HFFc6 (cell line): ENCODE measurements at places on chromosomes 11 and 22. TPM values are rescaled to one million over a fixed set of nuclear protein-coding genes. Genes with fewer than 3 reads are reported as not detected.

DNA sequence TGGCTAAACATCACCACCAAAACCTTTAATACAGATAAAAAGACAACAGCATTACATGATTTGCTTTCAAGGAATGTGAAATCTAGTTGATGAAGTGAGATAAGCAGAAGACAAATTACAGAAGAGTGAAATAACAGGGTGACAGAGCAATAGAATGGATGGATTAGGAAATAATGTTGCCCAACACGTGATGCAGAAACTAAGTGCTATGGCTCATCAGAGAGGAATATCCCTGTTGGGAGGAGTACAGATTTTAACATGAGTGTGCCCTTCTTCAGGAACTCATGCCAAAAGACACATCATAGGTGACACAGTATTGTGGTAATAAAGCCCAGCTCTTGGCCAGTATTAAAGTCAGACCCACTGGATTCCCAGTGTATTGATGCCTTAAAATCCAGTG, 176.6 kb upstream of the RAG2 start:
- peak; percentile 57 for DNase-seq

DNA sequence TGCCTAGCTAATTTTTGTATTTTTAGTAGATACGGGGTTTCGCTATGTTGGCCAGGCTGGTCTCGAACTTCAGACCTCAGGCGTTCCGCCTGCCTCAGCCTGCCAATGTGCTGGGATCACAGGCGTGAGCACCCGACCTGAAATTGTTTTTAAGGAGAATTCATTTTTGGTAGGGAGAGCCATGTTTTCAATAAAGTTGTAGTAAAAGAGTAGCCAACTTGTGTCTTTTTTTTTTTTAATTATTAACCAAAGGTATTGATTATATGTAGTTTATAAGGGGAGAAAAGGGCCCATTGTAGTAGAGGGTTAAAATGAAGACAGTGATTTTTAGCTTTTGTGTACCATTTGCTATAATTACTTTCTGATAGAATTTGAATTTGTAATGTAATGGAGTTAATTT, 31.6 kb upstream of the HSD17B12 start:
- DNase-seq = no peak

DNA sequence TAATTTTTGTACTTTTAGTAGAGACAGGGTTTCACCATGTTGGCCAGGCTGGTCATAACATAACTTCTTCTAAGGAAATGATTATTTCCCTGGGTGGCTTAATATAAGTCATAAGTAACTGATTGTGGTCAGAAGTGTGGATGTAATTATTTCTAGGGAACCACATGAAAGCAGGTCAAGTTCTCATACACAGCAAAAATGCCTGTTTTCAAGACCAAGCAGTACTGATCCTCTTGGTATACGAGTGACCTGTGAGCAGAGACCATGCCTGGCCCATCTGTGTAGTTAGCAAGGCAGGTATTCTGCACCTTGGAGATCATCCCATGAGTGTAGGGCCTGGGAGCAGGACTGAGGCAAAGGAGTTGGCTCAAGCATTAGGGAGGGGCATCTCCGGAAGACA, 32.5 kb upstream of the NUCB2 start:
- DNase-seq = no peak

- DNase-seq = no peak
Observed at GRCh38 chr11:67375320-67376055, 2.1 kb upstream of the CLCF1 start.

GRCh38 chr11:32526760-32527159, 56.9 kb upstream of the EIF3M start:
- DNase-seq = no peak

GRCh38 chr22:28923826-28924732, 40.7 kb downstream of the ZNRF3 start:
- DNase-seq = no peak

DNA sequence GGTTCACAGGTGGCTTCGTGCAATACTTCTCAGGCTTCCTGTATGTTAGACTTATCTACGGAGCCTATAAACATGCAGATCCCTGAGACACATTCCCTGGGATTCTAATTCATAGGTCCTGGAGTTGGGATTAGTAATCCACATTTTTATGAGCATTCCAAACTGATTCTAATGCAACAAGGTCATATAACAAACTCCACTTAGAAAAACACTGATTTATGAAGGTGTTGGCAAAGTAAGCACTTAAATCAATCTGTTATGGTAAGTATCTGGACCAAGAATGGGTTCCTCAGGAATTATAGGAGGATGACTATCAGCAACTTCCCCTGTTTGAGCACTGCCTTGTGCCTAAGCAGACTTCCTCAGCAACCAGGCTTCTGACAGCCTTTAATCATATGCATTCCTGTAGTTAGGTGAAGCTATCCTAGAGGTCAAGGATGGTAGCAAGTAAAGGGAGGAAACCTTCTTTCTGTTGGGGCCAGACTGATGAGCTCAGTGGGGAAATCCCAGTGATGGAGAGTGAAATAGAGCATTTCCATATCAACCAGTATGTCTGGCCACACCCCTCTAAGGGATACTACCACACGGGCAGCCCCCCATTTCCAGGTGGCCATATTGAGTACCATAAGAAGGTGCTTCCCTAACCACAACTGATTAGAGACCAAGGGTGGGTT, 89.6 kb downstream of the RASSF10 start:
- no peak for DNase-seq

- DNase-seq = no peak
Observed at GRCh38 chr11:110990311-110990710, 255.2 kb upstream of the POU2AF2 start.

DNA sequence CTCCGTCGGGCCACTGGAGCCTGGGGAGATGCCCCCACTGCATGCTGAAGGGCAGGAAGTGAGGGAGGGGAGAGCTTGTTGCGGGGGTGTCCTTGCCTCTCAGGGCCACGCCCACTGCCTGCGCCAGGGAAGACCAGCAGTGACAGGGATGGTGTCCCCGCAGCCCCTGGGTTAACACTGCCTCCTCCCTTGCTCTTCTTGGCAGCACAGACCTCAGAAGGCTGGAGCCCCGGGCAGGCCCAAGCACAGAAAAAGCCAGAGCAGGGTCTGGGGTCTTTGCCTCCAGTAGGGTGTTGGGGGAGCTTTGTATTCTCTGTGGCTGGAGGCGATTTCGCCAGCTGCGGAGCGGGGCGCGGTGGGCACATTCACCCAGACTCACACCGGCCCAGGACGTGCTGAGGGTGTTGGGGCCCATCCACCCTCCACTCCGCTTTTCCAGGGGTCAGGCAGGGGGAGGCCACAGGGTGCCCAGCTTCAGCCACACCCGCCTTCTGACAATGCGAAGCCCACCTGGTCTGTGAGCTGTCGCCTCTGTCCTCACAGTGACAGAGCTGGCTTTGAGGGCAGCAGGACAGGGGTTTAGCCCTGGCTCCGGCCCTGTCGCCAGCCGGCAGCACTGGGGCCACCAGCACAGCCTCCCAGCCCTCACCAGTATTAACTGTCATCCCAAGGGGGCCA, 83.7 kb downstream of the CDKN1C start:
- DNase-seq = no peak

DNA sequence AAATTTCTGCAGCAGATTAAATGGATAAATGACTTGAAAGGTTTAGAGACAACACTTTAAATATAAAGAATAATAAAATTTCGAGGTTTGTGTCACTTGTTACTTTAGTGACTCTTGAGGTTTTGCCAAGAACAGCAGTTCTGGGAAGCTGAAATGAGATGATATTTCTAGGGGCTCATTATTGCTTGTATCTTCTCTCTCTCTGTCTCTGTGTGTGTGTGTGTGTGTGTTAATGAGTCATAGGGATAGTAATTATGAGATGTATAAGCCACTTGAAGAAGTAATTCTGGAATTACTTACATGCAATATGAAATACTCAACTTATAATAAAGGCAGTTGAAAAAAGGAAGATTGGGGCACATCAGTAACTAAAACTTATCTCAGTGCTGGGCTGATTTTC, 9.6 kb upstream of the OR10G7 start:
- no peak for DNase-seq

GRCh38 chr22:26367402-26368245, 61.4 kb upstream of the ASPHD2 start:
- peak; percentile 8 for DNase-seq

GRCh38 chr11:35541621-35542375, 16.4 kb upstream of the PAMR1 start:
- DNase-seq = peak; percentile 82

DNA sequence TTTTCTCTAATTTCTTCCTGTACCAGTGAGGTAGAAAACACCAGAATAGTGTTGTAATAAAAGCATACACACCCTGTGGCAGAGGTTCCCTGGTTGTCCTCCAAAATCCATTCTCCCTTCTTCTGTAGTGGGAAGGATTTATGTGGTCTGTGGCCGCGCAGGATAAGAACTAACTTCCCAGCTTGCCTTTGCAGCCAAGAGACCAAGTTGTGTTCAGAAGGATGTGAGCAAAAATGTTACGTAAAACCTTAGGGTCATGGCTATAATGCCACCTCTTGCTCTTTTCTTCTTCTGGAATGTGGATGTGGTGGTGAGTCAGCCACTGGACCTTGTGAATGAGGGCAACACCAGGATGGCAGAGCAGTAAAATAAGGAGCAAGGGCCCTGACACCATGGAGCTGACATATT, 28.4 kb downstream of the CCDC90B start:
- DNase-seq = peak; percentile 77

- DNase-seq = no peak
Observed at GRCh38 chr11:87359401-87359800, 321.7 kb downstream of the TMEM135 start.

The HORMAD2 gene
- not detected in 3 replicates for total RNA-seq

The RIMBP3B gene
- total RNA-seq = 0.13 to 0.43 TPM (median 0.24 TPM) in 3 replicates

The OR8D1 gene
- not detected in 2 replicates for total RNA-seq

The GAS2L1 gene
- total RNA-seq = 40.1 and 44.2 TPM in 2 replicates

The HSPB2 gene
- 1.4 to 5.3 TPM (median 1.5 TPM) in 3 replicates for total RNA-seq

The OR8B2 gene
- not detected in 3 replicates for total RNA-seq

The CCDC188 gene
- total RNA-seq = 0.57 to 4.8 TPM in 2 of 3 replicates, not detected in the other

The ABTB2 gene
- 2.5 to 3.8 TPM (median 3.4 TPM) in 3 replicates for total RNA-seq

The RFPL3 gene
- not detected in 3 replicates for total RNA-seq
